NCI-H187 treated with DMSO at 0.1 percent for 48 hours (cell line): ENCODE measurements at places on chromosomes 13 and 19.

GRCh38 chr19:47444388-47444821 is 25.1 kb upstream of the MEIS3 start:
- DNase-seq, result no peak

GRCh38 chr19:9857920-9858746 is 23.0 kb downstream of the PIN1 start:
- DNase-seq, result no peak

- no peak for DNase-seq
Observed at GRCh38 chr13:87376081-87376480, 295.1 kb upstream of the SLITRK5 start.

DNA sequence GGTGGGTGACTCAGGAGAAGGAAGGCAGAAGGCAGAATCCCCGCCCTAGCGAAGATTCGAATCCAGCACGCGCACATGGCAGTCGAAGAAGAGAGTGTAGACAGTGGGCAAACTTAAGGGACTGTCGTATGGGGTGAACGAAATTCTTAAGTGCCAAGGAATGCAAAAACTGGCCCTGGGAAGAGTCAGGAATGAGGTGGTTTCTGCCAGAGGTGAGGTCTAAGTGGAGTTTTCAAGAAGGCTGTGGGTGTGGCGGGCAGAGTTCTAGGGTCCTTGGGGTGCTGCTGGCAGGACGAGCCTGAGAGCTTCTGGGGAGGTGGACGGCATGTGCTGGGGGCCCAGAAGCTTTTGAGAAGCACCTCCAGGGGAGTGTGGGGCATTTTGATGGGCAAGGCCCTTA is 63.9 kb upstream of the RNF113B start:
- no peak for DNase-seq

DNA sequence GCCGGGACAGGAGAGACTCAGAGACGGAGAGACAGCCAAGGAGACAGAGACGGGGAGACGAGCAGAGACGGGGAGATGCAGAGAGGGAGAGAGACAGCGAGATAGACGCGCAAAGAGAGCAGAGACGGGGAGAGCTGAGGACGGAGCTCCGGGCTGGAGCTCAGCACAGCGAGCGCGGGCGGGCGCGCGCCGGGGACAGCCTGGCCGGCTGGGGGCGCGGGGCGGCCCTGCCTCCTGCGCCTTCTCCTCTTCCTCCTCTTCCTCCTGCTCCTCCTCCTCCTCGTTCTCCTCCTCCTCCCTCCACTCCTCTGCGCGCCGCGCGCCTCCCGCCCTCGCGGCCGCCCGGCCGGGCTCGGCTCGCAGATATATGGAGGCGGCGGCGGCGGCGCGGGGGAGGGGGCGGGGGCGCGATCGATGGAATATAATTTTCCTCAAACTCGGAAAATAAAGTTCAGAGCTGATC is at the start of gene ERFL:
Gene ERFL (minus strand): TSS at position 229 of the 463 bp plus-strand sequence. CDS start 15,530 bp downstream, outside the sequence.
- DNase-seq, result no peak

DNA sequence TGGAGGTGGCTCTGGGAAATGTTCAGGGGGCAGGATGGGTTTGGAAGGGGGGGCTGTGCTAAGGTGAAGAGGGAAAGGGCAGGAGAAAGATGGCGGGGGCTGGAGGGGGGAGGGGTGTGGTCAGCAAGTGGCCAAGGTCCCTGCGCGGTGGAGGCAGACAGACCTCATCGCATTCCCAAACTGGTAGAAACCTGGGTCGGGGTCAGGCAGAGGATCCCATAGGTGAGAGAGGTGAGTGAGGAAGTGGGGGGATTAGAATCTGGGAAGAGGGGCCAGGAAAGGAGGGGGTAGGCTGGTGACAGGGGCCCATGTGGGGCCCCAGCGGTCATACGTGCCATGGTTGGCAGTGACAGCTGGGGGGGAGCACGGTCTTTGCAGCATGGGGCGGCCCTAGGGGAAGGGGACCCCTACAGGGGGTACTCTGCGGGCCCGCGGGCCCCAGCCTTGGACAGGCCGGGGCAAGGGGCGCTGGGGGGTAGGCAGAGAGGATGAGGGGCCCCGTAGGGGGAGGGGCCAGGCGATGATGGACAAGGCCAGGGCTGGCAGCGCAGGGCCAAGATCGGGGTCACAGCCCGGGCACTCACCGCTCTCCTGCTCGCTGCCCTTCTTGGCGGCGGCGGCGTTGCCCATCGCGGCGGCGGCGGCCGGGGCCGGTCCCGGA is 514 bp downstream of the PRKACA start:
- DNase-seq, result no peak

DNA sequence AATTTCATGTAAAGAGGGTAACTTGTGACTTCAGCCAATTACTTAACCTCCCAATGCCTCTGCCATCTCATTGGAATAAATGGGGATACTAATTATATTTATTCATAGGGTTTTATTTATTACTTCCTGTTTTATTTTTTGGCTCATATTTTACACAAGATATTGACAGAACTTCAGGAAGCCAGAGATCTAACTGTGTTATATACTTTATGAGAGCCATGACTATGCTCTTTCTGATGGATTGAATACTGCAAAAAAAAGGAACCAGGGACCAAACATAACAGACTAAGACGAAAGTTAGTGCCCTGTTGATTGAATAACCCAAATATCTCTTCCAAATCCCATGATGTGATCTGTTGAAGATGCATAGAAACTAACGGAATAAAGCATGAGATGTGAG is 243.3 kb upstream of the STARD13 start:
- DNase-seq, result no peak

DNA sequence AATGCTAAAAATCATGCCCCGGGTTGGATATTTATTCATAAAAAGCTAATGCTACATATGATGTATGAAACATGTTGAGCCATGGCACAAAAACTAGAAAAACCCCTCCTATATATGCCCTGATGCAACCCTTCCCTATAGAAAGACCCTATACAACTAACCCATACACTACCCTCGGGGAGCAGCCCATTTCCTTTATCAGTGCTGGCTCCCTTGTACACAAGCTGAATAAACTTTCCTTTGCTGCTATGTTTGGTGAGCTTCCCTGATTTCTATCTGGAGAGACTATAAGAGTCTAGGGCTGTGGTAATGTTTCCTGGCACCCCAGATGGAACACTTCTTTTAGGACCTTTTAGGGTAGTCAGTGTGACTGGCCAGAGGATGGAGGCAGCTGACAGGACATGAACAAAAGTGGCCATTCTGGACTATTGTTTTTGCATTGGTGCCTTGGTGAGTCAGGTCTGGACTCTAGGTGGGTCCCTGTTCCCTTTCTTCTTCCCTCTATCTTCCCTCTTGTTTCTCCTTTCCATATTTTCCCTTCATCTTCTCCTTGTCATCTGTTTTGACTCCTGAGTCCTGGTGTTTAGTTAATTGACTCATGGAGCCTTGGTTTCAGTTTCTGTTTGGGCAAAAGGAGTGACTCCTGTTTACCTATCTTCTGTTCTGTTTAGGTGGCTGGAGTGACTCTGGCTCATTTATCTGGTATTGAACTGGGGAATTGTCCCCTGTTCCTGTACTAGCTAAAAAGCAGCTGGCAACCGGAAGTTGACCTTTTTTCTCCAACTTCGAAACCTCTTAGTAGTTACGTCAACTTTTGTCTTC is 1321.8 kb upstream of the PCDH9 start:
- no peak for DNase-seq
